ENCODE measurements at places on chromosomes 5 and 9. TPM values are rescaled to one million over a fixed set of nuclear protein-coding genes. Genes with fewer than 3 reads are reported as not detected.

GRCh38 chr9:70455993-70456704, 41.7 kb upstream of the KLF9 start:
- no peak for DNase-seq

DNA sequence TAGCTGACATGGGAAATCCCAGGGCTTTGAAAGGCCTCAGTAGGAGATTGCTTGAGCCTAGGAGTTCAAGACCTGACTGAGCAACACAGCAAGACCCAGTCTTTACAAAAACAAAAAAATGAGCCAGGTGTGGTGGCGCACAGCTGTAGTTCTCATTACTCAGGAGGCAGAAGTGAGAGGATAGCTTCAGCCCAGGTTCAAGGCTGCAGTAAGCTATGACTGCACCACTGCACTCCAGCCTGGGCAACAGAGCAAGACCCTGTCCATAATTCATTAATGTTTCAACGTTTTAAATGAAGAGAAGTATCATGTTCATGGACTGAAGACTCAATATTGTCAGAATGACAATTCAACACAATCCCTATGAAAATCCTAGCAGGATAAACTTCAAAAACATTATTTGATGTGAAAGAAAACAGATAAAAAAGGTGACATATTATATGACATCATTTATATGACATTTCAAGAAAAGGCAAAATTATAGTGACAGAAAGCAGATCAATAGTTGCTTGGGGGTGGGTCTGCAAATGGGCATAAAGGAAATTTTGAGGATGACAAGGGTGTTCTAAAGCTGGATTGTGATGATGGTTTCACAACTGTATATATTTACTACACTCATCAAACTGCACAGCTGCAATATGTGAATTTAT, 3.7 kb downstream of the KIF3A start:
- DNase-seq: no peak

- no peak for DNase-seq
These were observed 59.8 kb upstream of the ADAMTS2 start for GRCh38 chr5:179405054-179405416.

DNA sequence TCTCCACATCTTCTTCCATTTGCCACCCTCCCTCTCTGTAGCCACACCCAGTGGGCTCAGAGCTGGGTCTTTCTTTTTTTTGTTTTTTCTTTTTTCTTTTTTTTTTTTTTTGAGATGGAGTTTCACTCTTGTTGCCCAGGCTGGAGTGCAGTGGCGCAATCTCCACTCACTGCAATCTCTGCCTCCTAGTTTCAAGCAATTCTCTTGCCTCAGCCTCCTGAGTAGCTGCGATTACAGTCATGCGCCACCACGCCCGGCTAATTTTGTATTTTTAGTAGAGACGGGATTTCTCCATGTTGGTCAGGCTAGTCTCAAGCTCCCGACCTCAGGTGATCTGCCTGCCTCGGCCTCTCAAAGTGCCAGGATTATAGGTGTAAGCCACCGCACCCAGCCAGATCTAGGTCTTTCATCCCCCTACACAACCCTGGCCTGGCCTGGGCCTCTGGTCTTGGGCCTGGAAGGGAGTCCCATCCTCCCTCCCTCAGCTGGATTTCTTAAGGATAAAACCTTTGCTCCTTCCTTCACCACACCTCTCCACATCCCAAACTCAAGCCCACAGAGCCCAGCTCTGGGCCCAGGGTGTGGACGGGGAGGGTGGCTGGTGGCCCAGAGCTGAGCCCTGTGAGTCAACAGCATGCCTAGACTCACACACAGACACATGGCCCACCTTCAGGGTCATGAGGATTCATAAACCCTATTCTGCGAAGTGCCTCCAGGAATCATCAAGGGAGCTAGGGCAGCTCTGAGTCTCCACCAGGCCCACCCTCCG, 18.8 kb upstream of the KCNIP1 start:
- no peak for DNase-seq

PDZD2 gene
- total RNA-seq: 129 TPM

APBA1 gene
- 8.4 TPM for total RNA-seq
